GM13977 (cell line): ENCODE measurements at places on chromosomes 5 and 9.

GRCh38 chr9:38047301-38048251, 21.5 kb downstream of the SHB start:
- DNase-seq, result no peak

DNA sequence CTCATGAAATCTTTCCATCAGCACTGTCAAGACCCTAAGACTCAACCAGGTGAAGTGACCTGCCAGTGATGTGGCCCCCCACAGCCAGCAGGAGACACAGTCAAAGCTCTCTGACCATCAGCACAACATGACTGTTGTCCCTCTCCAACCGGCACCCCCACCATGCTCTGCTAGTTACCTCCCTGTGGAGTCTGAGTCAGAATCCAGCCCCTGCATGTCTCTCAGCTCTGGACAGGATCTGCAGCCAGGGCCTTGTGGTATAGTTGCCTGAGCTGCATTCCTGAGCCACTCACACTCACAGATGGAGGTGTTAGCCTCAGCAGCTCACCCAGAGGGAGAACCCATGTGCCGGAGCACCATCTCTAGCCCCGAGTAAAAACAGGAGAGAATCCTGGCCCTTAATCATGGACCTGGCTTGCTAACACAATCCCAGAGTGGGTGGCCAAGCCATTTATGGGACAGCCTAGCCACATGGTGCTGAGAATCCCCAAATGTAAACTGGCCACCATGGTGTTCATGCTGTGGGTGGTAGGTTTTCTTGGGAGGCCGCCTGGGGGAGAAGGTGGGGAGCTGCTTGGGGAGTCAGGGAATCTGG, 237.8 kb downstream of the PAPPA start:
- no peak for DNase-seq

DNA sequence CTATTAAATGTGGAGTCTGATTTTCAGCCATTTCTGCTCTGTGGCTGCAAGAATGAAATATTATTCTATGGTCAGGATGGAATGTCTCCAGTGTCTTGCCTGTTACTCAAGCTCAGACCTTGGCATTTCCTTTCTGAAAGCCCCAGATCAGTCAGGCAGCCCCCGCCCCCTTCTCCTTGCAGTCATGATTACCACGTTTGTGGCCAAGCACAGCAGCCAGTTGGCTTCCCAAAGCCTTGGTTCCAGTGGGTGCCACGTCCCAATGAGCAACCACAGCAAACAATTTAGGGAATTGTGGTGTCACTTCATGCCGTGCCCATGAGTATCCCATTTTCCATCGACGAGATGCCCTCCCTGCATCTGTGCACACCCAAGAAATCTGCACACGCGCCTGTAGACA, 9.7 kb upstream of the OBP2A start:
- DNase-seq, result no peak

GRCh38 chr5:176407456-176408251, 8.7 kb downstream of the CLTB start:
- DNase-seq, result no peak

- no peak for DNase-seq
Measured at GRCh38 chr9:7370381-7370780, 429.2 kb downstream of the DMAC1 start.

GRCh38 chr5:154570572-154571324, 92.7 kb upstream of the HAND1 start:
- DNase-seq, result no peak

- no peak for DNase-seq
Measured at GRCh38 chr9:37984672-37985611, 81.0 kb upstream of the SLC25A51 start.

GRCh38 chr5:160315968-160316367, 3.6 kb upstream of the CCNJL start:
- DNase-seq, result no peak

GRCh38 chr5:173065155-173065554, 9.0 kb downstream of the CREBRF start:
- DNase-seq, result no peak

DNA sequence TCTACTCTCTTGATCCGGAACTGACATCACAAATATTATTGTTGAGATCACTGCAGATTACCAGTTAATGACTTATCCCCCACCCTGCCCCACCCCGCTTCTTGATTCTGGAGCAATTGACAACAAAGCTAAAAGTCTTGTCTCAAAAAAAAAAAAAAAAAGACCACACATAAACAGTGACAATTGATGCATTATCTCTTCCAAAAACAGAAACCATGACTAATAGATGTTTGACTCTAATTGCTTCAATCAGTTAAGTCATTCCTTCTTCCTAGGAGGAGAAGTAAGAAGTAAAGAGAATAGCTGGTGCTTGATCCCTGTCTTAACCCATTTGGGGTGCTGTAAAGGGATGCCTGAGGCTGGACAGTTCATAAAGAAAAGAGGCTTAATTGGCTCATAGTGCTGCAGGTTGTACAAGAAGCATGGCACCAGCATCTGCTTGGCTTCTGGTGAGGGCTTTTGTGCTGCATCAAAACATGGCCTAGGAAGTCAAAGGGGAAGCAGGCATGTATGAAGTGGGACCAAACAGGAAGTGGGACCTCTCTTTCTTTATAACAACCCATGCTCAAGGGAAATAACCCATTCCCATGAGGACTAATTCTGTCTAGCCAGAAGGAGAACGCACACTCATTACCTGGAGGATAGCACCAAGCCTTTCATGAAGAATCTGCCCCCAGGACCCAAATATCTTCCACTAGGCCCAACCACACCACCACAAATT, 158.7 kb downstream of the TMEM167A start:
- no peak for DNase-seq

GRCh38 chr5:149325166-149325735, 20.0 kb upstream of the GRPEL2 start:
- no peak for DNase-seq

GRCh38 chr5:115543365-115544042, 1.1 kb downstream of the FEM1C start:
- DNase-seq, result peak; percentile 44

DNA sequence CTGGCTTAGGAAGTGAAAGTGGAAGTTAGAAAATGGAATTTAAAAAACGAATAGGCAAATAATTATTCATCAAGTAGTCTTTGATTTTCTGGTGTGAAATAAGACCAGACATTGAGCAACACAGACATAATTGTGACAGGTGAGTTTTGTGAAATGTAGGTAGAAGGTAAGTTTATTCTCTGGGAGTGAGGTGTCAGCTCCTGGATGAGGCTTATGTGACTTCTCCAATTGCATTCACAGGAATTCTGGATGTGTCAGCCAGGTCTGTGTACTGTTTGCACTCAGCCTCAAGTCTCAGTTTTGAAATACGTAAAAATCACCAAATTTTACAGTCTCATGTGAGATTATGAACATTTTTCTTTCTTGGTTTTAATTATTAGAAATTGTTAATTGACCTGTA, 537.6 kb downstream of the CETN3 start:
- DNase-seq, result no peak

DNA sequence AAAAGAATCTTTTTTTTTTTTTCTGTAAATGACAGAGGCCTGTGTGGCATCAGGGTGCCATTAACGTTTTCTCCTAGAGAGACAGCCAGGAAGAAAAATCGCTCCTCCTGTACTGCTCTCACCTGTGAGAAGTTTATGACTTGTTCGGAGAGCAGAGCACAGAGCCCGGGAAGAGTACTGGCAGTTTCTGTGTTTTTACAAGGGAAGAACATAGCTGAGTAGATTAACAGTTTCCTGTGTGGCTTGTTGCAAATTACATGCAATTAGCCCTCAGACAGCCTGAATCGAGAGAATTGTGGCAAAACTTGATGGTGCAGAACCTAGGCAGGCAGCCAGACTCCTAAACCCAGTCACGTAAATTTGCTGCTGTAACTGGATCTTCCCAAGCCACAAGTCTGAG, 32.1 kb downstream of the PRKACG start:
- peak; percentile 39 for DNase-seq

DNA sequence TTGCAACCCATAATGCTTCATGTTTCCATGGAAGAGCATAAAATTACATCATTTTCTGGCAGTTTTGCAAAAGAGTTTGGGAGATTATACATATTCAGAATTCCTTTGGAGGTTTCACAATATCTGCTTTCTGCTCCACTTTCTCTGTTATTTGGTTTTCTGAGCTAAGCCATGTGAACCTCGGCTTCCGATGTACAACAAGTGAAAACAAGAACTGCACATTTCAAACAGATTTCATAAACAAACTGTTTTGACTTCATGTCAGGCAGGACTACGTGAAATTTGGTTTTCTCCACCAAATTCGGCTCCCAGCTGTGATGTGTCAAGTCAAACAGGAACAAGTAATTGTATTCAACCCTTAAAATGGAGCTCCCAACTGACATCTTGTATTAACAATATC, 609.8 kb downstream of the IRX1 start:
- no peak for DNase-seq

GRCh38 chr9:89719202-89719601, 114.4 kb downstream of the GADD45G start:
- DNase-seq, result no peak

DNA sequence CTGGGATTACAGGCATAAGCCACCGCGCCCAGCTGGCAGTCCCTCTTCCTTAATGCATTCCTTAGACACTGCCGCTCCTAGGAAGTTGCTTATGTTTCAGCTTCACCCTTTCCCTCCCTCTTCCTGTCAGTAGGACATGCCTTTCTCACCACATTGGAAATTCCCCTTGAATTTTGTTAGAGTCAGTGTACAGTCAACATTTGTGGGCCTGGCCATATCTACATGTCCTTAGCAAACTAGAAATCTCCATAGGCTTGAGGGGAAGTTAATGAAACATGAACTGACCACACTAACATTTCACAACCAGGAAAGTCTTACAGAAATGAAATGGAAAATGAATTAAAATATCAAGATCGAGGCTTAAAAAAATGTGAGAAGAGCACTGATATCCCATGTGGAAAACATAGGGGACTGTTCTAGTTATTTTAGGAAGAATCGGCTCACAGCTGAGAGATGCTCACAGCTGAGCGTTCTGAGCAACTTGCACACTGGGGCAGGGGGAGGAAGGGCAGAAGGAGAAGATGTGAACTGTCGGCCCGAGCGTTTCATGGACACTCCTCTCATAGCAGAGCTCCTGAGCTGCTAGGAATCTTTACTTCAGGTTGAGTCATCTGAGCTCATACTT, 21.1 kb upstream of the LVRN start:
- no peak for DNase-seq

DNA sequence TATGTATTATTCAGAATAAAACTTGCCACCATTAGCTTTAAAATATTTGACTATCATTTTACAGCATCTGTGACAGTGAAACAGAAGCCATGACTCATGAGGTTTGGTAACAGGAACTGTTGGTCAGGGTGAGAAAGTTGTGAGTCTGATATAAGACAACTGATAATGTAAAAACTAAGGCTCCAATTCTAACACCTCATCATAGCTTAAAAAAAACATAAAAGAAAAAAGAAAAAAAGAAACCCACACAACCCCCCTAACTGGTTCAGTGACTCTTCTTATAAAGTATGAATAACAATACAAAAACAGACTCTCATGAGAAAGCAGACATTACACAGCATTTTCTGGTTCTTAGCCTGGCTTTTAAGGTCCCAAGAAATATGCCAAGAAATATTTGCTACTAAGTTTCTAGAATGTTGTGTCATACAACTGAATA, 85.8 kb downstream of the MRPS27 start:
- peak; percentile 47 for DNase-seq

GRCh38 chr9:23379842-23380241, 446.2 kb downstream of the ELAVL2 start:
- DNase-seq, result no peak

DNA sequence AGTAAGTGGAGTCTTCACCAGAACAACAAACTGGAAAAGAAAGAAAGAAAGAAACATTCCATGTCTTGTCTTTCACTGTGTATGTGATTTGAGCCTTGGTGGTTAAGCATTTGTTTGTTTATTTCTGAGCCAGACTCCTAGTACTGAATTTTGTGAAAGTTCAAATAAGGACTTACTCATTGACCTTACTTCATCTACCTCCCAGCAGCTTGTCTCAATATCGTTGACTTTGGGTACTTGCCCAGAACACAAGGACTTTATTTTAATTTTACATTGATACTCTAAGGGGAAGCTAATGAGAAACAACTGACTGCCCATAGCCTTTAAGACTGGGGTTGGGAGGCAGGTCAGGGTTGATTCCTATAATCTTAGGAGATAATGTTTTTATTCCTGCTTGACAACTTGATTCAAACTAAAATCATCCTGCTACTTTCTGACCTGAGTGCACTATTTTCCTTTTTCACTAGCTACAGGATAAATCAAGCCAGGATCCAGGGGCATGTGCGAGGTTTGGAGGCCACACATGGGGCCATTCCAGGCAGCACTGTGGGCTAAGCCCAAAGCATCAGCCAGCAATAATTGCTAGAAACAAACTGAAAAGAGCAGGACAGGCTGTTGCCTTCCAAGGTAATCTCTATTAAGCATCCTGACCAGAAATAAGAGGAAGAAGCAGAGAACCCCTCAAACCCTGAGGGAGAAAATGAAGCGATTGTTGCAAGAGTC, 138.9 kb upstream of the RUSC2 start:
- no peak for DNase-seq

DNA sequence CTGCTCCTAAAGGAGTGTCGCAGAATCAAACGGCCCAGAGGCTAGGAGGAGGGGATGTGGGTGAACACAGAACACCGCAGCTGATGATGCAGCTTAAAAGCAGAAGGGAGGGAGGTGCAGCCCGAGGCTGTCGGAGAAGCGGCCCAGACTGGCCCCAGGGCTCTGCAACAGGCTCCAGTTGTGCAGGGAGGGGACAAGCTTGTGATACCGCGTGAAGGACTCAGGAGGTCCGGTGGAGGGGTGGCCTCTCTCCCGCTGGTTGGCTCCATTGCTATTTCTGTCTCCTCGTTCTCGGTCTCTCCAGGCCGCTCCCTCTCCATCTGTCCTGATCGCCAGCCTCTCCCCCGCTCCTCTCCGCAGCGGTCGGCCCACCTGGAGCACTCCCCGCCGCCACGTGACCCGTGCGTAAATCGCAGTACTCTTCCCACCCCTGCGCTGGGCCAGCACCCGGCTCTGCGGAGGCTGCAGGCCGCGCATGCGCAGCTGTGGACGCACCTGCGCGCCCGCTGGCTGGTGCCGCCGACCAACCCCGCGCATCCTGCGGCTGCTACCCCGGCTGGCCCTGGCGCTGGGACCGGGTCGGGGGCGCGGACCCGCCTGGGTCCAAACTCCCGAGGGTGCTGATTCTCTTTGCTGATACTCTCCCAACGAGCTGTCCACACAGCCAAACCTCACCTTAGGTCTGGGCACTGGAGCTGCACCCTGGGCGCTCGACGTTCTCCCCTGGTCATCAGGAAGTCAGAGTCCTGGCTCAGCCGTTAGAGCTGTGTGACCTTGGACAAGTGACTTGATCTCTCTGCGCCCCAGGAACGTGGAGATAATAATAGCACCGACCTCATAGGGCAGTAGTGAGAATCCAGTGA, 3.7 kb upstream of the STXBP1 start:
- peak; percentile 88 for DNase-seq
